ENCODE measurements at places on chromosomes 4 and X.

DNA sequence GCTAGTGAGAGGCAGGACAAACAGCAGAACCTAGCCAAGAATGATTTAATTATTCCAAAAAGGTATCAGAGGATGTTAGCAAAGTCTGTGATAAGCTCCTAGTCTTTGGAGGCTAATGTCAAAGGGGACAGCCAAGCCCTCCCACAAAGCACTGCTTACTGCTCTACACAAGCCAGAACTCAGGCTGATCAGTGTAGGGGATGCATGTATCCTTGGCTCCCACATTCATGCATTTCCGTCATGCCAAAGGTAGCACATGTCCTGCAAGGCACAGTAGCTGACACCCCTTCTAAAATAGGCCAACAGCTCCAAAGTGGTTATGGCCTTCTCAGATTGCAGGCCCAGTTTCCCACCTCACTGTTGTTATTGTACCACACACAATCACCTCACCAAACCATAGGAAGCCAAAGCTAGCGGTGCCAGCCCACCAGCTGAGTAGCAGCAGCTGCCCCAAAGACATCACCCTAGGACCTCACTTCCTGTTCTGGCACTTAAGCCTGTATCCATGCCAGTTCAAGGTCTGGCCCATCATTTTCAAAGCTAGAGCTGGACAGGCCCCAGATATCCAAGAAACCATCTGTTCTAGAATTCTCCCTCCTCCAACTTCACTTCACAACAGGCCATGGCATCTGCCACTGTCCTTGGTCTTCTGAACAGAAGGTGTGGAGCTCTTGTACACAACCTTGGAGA is 40.9 kb downstream of the TSPAN5 start:
- DNase-seq: no peak

DNA sequence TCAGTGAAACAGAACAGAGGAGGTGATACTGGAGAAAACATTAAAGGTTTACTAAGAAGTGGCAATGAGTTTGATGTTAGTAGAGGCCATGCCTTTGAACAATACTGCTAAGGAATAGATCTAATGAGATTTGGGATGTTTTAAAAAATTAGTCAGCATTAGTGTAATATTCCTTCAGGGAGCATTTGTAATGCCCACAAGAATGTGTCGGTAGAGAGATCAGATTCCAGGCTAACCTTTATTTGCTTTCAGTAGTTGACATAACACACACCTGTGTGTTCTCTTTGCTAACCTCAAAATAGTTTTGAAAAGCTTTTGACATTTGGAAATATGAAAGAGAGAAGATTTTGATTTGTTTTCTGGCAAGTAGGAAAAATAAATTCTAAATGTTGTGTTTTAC is 328.8 kb downstream of the BMPR1B start:
- no peak for DNase-seq

- no peak for DNase-seq
Measured at GRCh38 chrX:112081781-112082652, 559 bp downstream of the TRPC5 start.

- no peak for DNase-seq
Measured at GRCh38 chrX:119075270-119076025, 2.7 kb downstream of the CT47C1 start.

- DNase-seq: no peak
Measured at GRCh38 chrX:21766101-21766500, 8.2 kb upstream of the SMPX start.
